H9 (cell line): ENCODE measurements at places on chromosomes 2 and 18. TPM values are rescaled to one million over a fixed set of nuclear protein-coding genes. Genes with fewer than 3 reads are reported as not detected.

Gene DLX1
- not detected in 2 replicates for total RNA-seq

Gene TEX44
- not detected in 2 replicates for total RNA-seq

Gene PLB1
- 0.42 TPM in 1 of 2 replicates, not detected in the other for total RNA-seq

Gene ANKRD30BL
- not detected in 2 replicates for total RNA-seq

Gene SCN2A
- total RNA-seq = 0.24 and 0.46 TPM in 2 replicates

Gene MERTK
- 4.2 and 4.8 TPM in 2 replicates for total RNA-seq

Gene CXCR4
- 0.79 and 1.0 TPM in 2 replicates for total RNA-seq

Gene TGFA
- 2.5 and 3.3 TPM in 2 replicates for total RNA-seq

Gene UGT1A6
- total RNA-seq = not detected in 2 replicates

GRCh38 chr18:61579581-61579980, 246.4 kb downstream of the CDH20 start:
- H3K4me3 ChIP-seq = no peak overlapping the region
- no peak overlapping the region for H3K27ac ChIP-seq
- DNase-seq = no peak
- H3K36me3 ChIP-seq = no peaks in the 10 kb centered on the region

DNA sequence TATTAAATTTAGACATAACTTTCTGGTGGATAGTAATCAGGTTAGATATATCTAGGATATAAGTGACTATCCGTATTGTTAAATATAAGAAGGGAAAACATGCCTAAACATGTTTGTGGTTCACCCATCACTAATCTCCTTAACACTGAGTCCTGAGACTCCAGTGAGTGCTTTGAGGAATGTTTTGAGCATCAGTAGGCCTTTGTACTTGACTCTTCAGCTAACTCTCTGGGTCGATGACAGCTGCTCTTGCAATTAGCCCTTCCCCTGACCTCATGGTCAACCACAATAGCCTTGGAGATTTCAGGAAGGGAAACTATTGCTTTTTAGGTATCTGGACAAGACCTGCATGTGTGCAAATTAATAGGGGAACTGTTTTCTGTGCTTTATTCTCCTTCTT, 716.8 kb downstream of the EPHA4 start:
- no peaks in the 10 kb centered on the region for H3K27me3 ChIP-seq
- H3K4me3 ChIP-seq = no peak overlapping the region
- H3K27ac ChIP-seq = no peak overlapping the region
- DNase-seq = no peak

DNA sequence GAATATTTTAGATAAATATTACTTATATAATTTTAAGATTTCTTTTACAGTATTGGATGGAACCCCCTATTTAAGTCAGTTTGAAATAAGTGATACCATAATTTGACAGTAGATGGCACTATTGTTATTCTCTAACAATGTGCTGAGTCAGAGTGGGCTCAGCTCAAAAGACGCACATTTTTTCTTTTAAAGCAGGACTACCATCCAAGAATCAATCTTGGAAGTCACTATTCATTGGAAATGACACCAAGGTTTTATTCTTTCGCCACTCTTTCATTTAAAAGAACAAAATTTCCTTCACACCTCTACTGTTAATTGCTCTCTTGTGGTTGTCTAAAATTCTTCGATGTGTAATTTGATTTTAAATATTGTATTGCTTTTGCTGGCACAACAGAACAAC, 32.6 kb upstream of the SPAG16 start:
- no peaks in the 10 kb centered on the region for H3K36me3 ChIP-seq
- H3K4me3 ChIP-seq = no peak overlapping the region
- H3K27me3 ChIP-seq = no peaks in the 10 kb centered on the region
- no peak for DNase-seq

GRCh38 chr2:160667811-160668210, 174.2 kb upstream of the RBMS1 start:
- DNase-seq = no peak
- H3K27ac ChIP-seq = no peak overlapping the region
- H3K36me3 ChIP-seq = no peaks in the 10 kb centered on the region
- H3K4me1 ChIP-seq = no peaks in the 10 kb centered on the region
- H3K27me3 ChIP-seq = no peaks in the 10 kb centered on the region
- H3K4me3 ChIP-seq = no peak overlapping the region

- H3K27me3 ChIP-seq = no peaks in the 10 kb centered on the region
- H3K4me3 ChIP-seq = no peak overlapping the region
- DNase-seq = no peak
- no peaks in the 10 kb centered on the region for H3K4me1 ChIP-seq
- H3K36me3 ChIP-seq = peaks cover 9% of the 10 kb centered on the region; the same call in 1 of the 2 replicates
Observed at GRCh38 chr2:177641331-177641730, 248.8 kb downstream of the AGPS start.

DNA sequence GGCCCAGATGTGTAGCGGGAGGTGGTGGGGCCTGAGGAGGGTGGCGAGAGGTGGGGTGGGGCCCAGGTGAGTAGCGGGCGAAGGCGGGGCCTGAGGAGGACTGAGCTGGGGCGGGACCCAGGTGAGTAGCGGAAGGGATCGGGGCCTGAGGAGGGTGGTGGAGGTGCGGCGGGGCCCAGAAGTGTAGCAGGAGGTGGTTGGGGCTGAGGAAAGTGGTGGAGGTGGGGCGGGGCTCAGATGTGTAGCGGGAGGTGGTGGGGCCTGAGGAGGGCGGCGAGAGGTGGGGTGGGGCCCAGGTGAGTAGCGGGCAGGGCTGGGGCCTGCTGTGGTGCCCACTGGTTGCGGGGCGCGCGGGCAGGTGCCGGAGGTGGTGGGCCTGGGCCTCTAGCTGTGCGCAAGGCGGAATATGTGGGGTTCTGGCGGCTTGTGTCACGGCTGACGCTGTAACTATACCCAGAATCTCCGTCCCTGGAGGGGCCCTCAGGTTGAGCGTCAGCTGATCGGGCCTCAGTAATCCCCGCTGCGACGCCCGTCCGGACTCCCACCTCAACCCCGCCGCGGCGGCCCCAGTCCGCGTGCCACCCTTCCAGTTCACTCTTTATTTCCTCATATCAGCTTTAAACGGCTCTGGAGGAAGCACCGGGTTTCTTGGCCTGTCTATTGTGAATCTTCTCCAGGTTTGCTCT, 866 bp upstream of the SF3B6 start:
- H3K4me1 ChIP-seq = peaks cover 3% of the 10 kb centered on the region; the same call in 1 of the 2 replicates
- H3K4me3 ChIP-seq = peak overlapping the region; percentile 97
- no peaks in the 10 kb centered on the region for H3K27me3 ChIP-seq
- DNase-seq = no peak
- no peak overlapping the region for H3K27ac ChIP-seq

GRCh38 chr2:47403609-47404193, 745 bp downstream of the MSH2 start:
- H3K4me1 ChIP-seq = no peaks in the 10 kb centered on the region; the same call in 1 of the 2 replicates
- H3K36me3 ChIP-seq = peaks cover 39% of the 10 kb centered on the region
- H3K27ac ChIP-seq = peak overlapping the region; percentile 93

GRCh38 chr2:212392043-212392442, 146.6 kb downstream of the ERBB4 start:
- H3K27me3 ChIP-seq = no peaks in the 10 kb centered on the region
- no peak for DNase-seq
- no peak overlapping the region for H3K27ac ChIP-seq

DNA sequence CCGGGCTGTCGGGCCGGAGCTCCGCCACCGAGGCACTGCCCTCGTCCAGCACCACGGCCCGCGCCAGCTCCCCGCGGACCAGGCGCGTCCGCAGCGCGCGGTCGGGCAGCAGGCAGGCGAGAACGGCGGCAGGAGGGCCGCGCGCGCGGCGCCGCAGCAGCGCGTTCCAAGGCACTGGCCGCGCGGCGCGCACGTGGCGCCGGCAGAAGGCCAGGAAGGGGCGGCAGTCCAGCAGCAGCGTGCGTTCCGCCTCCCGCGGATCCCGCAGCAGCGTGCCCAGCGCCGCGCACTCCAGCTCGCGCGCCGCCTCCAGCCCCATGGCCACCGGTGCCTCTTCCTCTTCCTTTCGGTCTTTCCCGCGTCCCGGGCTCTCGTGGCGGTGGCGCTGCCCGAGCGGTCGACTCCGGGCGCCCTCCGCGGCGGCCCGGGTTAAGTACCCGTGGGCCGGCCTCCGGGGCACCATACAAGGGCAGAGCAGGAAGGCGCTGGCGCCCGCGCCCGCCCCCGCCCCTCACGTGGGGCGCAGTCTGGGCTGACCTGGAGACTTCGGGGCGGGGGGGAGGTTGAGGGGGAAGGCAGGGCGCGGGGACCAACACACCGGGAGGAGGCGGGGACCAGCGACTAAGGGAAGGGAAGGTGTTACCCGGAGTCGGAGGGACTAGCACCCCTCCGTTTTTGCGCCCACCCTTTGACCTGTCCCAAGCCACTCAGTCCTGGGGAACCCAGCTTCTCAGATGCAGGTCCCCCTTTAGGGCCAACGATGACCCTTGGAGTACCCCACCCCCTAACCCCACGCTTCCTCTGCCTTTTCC, at the start of gene DUSP2:
Gene DUSP2, minus strand, starts transcription at position 405 of the 812 bp plus-strand sequence. Its CDS starts 86 bp downstream, at position 319.
- no peaks in the 10 kb centered on the region for H3K36me3 ChIP-seq
- H3K27me3 ChIP-seq = no peaks in the 10 kb centered on the region; the same call in 1 of the 2 replicates
- no peaks in the 10 kb centered on the region; the same call in 1 of the 2 replicates for H3K4me1 ChIP-seq
- no peak within 1 kb of the TSS for H3K27ac ChIP-seq
- peak; percentile 72 for DNase-seq

DNA sequence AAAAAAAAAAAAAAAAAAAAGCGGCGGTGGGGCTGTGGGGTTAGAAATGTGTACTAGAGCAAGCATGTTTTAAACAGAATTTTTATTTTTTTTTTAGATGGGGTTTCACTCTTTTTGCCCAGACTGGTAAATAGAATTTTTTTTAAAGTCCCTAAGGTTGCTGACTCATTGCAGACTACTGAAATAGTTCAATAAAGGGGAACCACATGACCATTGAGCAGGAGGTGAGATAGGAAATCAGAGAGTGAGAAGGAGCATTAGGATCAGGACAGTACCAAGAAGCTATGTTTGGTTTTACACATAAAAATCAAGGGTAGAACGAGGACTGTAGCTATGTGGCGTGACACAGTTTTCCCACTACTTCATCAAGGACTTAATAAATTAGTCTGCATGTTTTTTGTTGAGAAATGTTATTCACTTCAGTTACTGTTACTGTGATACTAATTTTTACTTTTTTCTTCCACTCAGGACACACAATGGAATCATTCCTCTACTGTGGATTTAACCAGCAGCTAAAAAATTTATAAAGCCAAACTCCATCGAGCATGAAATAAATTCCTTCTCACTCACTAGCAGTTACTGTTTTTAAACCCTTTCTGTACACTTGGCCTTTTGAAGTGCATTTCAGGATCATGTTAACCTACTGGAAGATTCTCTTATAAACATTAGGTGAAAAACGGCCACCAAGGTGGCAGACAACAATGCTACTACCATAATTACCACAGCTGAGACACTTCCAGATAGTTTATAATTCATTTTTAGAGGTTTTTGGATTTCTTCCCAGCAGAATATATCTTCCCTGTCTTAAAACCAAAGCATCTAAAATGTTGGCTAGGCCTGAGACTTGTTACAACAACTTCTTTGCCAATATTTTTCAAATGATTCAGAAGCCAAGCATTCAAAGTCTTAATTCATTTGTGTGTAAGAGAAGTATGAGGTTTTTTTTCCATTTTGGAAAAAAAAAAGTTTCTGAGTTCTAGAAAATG, 33.2 kb downstream of the LAMA1 start:
- peaks cover 3% of the 10 kb centered on the region; the same call in 1 of the 2 replicates for H3K4me1 ChIP-seq
- no peak for DNase-seq
- no peaks in the 10 kb centered on the region for H3K27me3 ChIP-seq
- no peak overlapping the region for H3K4me3 ChIP-seq
- H3K27ac ChIP-seq = no peak overlapping the region
- no peaks in the 10 kb centered on the region for H3K36me3 ChIP-seq

- peaks cover 10% of the 10 kb centered on the region for H3K36me3 ChIP-seq
- no peaks in the 10 kb centered on the region; the same call in 1 of the 2 replicates for H3K4me1 ChIP-seq
- H3K27me3 ChIP-seq = no peaks in the 10 kb centered on the region
- H3K4me3 ChIP-seq = no peak overlapping the region
- DNase-seq = no peak
- H3K27ac ChIP-seq = no peak overlapping the region
Observed at GRCh38 chr18:35134190-35134730, 93.0 kb downstream of the MAPRE2 start.

DNA sequence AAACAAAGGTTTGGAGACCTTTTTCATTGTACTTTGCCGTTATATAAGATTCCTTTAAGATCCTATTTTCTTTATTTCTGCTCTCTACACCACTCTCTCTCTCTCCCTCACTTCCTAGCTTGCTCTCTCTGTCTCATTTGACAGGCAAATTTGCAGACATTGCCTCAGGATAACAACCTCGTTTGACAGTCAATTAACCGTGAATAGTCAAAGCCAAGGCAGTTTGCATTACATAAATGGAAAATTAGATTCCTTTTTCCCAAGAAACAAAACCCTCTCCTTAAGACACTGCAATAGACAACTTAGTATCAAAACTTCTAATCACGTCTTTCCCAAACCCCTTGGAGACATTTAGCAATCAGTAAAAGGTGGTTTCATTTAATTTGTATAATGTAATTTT, 7.4 kb downstream of the SKOR2 start:
- no peak for DNase-seq
- H3K4me3 ChIP-seq = no peak overlapping the region
- 0 out of 2 replicates have a peak, but pooled peaks cover 1% of the 10 kb centered on the region for H3K4me1 ChIP-seq
- H3K27ac ChIP-seq = no peak overlapping the region
- H3K27me3 ChIP-seq = peaks cover 12% of the 10 kb centered on the region

DNA sequence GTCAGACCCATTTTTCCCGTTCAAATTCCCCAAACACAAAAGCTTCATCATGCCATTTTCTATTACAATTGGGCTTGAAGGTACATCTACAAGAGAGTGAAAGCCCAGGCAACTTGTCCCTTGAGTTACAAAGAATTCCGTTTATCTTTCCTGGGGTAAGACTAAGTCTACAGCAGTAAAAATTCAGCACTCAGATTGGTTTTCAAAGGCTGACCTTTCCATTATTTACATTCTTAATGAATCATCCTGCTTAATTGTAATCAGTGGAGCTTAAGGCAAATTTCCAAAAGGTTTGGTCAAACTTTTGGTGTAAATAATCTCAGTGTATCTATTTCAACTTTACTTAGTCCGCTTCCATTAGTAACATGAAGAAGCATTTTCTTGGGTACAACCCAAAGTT, 33.4 kb upstream of the ST3GAL5 start:
- H3K4me3 ChIP-seq = no peak overlapping the region
- H3K27ac ChIP-seq = no peak overlapping the region
- DNase-seq = no peak
- no peaks in the 10 kb centered on the region for H3K4me1 ChIP-seq
- H3K36me3 ChIP-seq = no peaks in the 10 kb centered on the region

DNA sequence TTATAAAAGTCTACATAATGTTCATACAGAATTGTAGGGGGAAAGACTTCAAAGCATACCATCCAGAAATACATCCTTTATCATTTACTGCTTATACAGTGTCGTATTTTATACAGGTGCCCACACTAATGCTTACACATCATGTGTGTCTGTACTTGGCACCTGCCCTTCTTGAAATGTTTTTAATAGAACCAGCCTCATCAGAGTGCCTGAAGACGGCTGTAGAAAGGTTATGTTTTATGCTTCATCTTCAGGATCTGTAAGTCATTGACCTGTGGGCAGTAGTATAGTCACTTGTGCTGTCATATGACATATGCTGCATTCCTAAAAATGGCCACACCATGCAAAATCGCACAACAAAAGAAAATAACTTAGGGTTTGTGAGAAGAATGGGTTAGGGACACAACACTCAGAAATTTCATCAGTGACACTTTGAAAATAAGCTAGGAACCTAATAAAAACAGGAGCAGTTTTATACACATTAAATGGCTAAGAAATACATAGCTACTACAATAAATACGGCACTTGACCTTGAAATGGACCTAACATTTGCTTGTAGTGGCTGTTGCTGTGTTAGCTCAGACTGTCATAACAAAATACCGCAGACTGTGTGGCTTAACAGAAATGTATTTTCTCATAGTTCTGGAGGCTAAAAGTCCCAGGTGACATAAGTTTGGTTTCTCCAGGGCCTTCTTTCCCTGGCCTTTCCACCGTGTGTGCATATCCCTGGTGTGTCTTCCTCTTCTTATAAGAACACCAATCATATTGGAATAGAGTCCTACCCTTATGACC, 112.6 kb downstream of the CERS6 start:
- no peaks in the 10 kb centered on the region for H3K36me3 ChIP-seq
- DNase-seq = no peak
- H3K4me3 ChIP-seq = no peak overlapping the region
- H3K27ac ChIP-seq = no peak overlapping the region
- no peaks in the 10 kb centered on the region for H3K27me3 ChIP-seq
- H3K4me1 ChIP-seq = peaks cover 3% of the 10 kb centered on the region; the same call in 1 of the 2 replicates
